RCC 7860 (cell line): ENCODE measurements at places on chromosomes 7 and 10.

- DNase-seq = no peak
Measured at GRCh38 chr7:106982415-106982814, 62.1 kb upstream of the PRKAR2B start.

DNA sequence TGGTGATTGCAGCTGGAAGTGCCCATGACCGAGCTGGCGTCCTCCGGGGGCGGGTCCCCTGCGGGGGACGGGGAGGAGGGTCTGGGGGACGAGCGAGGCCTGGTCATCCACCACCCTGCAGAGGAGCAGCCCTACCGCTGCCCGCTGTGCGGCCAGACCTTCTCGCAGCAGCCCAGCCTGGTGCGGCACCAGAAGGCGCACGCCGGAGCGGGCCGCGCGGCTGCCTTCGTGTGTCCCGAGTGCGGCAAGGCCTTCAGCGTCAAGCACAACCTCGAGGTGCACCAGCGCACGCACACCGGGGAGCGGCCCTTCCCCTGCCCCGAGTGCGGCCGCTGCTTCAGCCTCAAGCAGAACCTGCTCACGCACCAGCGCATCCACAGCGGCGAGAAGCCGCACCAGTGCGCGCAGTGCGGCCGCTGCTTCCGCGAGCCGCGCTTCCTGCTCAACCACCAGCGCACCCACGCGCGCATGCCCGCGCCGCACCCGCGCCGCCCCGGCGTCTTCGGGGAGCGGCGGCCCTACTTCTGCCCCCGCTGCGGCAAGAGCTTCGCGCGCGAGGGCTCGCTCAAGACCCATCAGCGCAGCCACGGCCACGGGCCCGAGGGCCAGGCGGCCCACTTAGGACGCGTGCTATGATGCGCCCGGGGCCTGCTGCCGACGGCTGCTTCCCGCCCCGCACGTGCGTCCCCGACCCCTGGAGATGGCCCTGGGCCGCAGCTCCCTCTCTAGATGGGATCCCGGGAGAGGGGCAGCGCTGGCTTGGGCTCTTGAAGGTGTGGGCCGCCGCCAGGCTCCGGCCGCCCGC, 28.7 kb downstream of the ZNF775 start:
- no peak for DNase-seq

DNA sequence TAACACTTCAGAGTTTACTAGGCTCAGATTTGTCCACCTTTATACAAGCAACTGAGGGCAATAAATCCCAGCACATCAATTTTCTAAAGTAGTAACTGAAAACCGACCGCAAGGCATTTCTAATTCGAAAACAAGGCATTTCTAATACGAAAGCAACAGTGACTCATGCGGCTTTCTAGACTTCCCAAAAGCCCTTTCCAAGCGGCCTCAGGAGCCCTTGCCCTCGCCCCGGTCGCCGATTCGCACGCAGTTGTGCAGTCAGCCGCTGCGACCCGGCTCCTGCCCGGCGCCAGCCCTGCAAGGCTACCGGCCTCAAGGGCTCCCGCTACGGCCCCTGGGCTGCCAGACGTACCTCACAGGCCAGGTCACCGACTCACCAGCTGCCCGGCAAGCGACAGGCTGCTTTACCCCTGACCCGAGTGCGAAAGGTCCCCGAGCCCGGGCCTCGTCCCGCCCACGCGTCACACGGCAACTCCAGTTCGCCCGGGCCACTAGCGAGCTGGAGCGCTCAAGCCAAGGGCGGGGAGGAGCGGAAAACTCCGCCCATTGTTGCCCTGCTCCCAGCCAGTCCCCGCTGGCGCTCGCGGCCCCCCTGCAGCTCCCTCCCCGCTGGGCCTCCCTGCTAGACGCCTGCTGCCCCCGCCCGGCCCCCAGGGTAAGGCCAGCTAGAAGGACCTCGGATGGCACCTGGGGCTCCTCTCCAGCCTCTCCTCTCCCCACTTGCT, 7.3 kb downstream of the NCOA4 start:
- peak; percentile 95 for DNase-seq

DNA sequence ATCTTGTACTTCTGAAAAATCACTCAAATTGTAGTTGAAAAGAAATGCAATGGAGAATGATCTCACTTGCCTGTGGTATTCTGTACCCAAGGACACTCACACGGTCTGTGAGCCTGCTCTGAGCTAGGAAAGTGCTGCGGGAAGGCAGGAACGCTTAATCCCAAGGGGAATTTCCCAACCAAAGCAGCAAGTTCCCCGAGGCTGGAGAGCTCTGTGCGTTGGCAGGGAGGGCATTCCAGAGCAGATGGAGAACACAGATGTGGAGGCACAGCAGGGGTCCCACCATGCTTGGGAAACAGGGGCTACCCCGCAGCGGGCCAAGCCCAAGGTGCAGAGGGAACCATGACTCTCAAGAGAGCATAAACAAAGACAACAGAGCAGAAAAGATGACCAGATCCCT, 13.6 kb downstream of the SVIL start:
- DNase-seq = peak; percentile 88

DNA sequence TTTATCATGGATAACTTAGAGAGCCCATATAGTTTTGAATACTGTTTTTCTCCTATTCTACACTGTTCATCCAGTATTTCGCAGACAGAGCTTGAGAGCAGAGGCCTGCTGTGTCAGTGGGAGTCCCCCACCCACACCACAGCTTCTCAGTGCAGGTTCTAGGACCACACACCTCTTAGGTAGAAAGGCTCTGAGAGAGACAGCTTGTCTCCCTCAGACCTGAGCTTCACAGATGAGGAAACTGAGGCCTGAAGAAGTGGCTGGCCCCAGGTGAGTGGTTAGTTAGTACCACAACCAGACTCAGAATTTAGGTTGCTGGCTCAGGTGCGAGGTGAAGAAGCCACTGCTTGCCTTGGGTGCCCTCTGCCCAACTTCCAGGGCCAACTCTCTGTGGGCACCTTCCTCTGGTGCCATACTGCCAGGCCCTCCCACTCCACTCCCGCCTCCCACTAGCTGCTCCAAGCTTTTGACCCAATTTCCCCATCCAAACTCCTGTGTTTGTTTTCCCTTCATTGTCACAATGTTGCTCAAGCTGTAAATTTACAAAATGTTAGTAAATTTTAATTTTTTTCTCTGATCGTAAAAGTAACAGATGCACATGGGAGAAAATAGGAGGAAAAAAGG, 7.6 kb upstream of the HILPDA start:
- DNase-seq = no peak

- peak; percentile 29 for DNase-seq
Measured at GRCh38 chr7:100799037-100799896, 28.1 kb downstream of the EPHB4 start.

GRCh38 chr10:44510379-44511115, 125.7 kb upstream of the CXCL12 start:
- DNase-seq = peak; percentile 52

- DNase-seq = no peak
Measured at GRCh38 chr7:108266491-108266890, 136.3 kb upstream of the LAMB4 start.

- DNase-seq = no peak
Measured at GRCh38 chr7:151386301-151387160, 23.3 kb downstream of the WDR86 start.

GRCh38 chr10:112775892-112776674, 174.0 kb upstream of the TCF7L2 start:
- DNase-seq = no peak

DNA sequence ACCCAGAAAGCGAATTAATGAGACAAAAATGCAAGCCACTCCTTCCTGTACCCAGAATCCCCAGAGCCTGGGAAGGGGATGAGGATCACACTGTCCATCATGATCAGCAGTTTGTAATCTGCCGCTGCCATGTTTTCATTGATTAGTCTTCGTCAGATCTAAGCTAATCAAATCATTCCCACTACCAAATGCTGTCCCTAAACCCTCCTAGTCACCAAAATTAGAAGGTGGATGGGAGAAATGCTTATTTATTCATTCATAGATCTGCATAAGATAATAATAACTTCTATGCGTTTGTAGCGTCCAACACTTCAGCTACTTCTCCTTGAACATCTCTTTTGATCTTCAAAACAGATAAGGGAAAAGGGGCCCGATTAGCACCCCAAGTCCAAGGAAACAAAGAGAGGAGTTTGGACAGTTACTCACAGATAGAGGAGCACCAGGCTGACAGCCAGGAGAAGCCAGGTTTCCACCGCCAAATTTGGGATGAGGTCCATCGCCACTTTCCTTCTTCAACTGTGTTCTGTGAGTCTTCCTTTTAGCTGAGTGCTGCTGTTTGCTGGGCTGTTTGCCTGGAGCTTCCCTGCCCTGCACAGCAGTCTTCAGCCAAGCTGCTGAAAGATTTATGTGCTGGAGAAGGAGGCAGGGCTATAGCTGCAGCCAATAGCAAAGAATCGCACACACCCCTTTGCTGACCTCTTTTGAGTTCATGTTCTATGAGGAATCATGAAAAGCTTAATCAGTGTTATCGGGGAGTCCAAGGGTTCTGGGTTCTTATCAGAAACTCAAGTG, at the start of gene CYP3A5:
Gene CYP3A5, minus strand, starts transcription at position 597 of the 792 bp plus-strand sequence. Its CDS starts 100 bp downstream, at position 497.
- peak; percentile 16 for DNase-seq

DNA sequence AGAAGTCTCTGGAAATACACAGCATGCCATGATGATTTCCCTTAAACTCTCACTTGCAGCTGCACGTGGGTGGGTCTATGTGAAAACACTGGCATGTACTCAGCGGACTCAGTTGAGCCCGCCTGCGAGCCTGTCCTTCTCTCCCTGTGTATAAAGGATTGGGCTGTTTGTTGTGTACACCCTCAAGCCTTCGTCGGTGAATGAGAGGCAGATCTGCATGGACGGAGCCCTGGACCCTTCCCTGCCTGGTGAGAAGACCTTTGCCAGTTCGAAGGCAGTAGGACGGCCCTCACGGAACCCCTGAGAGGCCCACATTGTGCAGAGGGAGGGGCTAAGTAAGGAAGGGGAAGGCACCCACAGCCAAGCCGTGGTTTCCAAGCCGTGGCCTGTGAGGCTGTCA, 121.2 kb downstream of the WDFY4 start:
- no peak for DNase-seq

GRCh38 chr10:93062514-93063143, 2.0 kb downstream of the CYP26C1 start:
- no peak for DNase-seq
